ENCODE measurements at places on chromosomes 16 and 17. TPM values are rescaled to one million over a fixed set of nuclear protein-coding genes. Genes with fewer than 3 reads are reported as not detected.
A peak's percentile ranks its signal among the peaks of the same experiment; 100 is the strongest.

The GUCY2D gene
- not detected for total RNA-seq

The CDH3 gene
- 10.2 TPM for total RNA-seq

The CHST5 gene
- total RNA-seq: 0.27 TPM

The GAA gene
- total RNA-seq: 60.7 TPM

The DNAAF8 gene
- total RNA-seq: 0.31 TPM

The EVPLL gene
- not detected for total RNA-seq

The SMPD3 gene
- 1.2 TPM for total RNA-seq

The LITAFD gene
- total RNA-seq: not detected

The MT4 gene
- total RNA-seq: not detected

The TRPV2 gene
- total RNA-seq: 26.3 TPM

The CORO7 gene
- 51.5 TPM for total RNA-seq

The NLRC3 gene
- 1.6 TPM for total RNA-seq

- DNase-seq: no peak
These were observed 26.8 kb downstream of the METTL16 start for GRCh38 chr17:2484876-2485275.

GRCh38 chr16:14427371-14427948, 202.6 kb downstream of the PARN start:
- no peak for DNase-seq

DNA sequence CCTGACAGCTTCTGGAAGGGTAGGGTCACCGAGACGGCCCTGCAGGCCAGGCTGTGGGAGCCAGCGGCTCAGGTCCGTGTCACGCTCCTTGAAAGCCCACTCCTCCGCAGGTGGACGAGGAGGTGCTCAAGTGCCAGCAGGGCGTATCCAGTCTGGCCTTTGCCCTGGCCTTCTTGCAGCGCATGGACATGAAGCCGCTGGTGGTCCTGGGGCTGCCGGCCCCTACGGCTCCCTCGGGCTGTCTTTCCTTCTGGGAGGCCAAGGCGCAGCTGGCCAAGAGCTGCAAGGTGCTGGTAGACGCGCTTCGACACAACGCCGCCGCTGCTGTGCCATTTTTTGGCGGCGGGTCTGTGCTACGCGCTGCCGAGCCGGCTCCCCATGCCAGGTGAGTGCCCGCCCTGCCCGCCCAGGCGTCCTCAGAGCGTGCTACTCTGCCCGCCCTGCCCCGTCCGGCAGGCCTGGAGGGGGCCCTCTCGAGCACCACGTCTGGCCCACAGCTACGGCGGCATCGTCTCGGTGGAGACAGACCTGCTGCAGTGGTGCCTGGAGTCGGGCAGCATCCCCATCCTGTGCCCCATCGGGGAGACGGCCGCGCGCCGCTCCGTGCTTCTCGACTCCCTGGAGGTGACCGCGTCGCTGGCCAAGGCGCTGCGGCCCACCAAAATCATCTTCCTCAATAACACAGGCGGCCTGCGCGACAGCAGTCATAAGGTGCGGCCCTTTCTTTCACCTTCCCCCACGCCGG, 1.3 kb downstream of the NAGS start:
- peak; percentile 66 for DNase-seq

GRCh38 chr17:78724999-78725398, 57.1 kb downstream of the CYTH1 start:
- no peak for DNase-seq

DNA sequence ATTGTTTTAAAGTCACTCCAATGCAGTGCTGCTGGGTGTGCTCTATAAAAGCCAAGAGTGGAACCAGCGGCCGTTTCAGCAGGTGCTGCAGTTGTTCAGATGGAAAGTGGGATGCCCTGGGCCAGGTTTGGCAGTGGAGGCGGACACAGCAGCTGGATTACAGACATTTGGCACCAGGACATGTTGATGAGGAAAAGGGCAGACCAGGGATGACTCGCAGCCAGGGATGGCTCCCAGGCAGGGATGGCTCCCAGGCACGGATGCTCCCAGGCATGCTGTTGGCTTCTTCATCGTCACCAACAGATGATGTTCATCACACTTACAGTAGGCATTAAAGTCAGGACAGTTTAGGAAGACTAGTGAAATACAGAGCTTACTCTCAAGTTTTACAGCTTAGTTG, 10.0 kb downstream of the GAN start:
- no peak for DNase-seq

- no peak for DNase-seq
These were observed 76.0 kb downstream of the ABCC1 start for GRCh38 chr16:16025214-16025968.

- no peak for DNase-seq
These were observed 7.3 kb downstream of the ENDOV start for GRCh38 chr17:80422276-80422675.

- DNase-seq: no peak
These were observed 27.0 kb upstream of the NF1 start for GRCh38 chr17:31067691-31068184.

GRCh38 chr16:660459-661183, 7.3 kb upstream of the RHOT2 start:
- DNase-seq: peak; percentile 94

DNA sequence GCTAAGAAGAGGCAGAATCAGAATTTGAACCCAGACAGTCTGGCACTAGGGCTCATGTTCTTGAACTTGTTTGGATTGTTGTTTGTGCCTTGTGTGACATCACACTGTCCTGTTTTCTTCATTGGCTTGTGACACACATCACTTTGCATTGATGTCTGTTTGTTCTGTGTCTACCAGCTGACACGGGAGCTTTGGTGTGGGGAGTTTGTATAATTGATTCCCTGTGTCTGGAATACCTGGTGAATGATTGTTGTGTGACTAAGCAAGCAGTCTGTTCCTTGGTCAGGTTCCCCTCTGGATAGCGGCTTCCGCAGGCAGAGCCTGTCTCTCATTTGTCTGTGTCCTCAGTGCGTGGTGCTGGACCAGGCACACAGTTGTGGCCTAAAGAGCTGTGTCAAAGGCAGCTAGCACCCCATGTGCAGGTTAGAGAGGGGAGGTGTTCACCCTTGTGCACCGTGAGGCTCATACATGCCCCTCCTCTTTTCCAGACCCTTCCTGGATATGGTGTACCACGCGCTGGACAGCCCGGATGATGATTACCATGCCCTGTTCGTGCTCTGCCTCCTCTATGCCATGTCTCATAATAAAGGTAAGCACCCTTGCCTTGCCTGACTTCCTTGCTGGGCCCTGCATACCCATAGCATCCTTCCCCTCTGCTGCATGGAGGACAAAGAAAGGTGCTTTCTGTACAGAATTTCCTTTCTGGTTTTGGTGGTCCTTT, 80.1 kb downstream of the CLEC16A start:
- DNase-seq: no peak

DNA sequence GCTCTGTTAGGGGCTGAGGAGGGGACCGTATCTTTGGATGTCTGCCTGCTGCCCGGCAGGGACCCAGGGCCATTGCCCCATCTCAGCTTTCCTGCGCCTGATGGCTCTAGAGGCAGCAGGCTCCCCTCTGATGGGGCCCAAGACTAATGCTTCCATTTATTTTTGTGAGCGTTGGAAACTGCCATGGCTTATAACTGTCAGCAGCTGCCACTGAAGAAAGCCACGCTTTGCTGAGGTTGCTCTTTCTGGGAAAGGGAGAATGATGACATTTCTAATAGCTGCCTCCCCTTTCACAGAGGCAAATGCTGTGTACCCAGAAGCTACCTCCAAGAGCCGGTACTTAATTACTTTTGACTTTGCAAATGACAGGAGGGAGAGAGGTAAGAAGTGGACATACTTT, 103.8 kb downstream of the HAPSTR1 start:
- no peak for DNase-seq

DNA sequence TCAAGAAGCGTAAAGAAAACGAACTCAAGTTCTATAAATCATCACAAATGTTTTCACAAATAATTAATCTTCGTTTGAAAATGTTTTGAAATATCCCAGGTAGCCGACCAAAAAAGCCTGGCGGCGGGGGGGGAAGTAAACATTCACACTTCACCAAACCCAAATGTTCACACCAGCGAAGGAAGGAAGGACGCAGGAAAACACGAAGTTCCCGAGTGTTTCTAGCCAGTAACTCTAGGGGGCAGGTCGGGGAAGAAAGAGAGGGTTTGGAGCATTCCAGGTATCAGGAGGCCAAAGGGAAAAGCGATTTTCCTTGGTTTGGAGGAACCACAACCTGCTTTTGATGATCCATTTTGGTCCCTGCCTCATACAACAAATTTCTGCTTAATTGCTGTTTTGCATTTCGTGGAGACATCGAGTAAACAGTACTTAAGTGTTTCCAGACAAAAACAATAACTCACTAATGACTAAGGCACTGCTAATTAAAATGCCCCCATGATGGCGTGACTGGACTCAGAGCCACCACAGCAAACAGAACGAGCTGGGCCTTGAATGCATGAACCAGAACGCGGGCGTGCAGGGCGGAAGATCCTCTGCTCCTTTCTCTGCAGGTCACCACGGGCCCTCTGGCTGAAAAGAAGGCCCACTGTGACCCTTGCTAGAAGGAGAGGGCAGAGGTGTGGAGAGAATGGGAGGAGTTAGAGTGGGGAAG, 16.6 kb downstream of the ZFHX3 start:
- no peak for DNase-seq

- no peak for DNase-seq
These were observed 92.2 kb upstream of the CDH11 start for GRCh38 chr16:65213866-65214595.

DNA sequence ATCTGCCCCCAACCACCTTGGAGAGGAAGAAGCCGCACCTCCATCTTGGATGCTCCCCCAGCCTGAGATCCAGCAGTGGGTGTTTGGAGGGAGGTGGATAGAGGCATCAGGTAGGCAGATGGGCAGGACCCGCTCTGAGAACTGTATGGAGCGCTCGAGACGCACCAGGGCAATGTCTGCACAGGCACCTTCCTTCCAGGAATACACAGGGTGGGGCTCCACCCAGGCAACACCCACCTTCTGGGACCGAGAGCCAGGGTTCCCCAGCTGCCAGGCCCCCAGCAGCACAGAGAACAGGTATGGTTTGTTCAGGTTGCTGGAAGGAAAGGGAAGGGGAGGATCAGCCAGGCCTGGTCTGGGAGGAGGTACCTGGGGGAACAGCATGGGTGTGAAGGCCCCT, 2.4 kb downstream of the PRSS22 start:
- DNase-seq: peak; percentile 6

DNA sequence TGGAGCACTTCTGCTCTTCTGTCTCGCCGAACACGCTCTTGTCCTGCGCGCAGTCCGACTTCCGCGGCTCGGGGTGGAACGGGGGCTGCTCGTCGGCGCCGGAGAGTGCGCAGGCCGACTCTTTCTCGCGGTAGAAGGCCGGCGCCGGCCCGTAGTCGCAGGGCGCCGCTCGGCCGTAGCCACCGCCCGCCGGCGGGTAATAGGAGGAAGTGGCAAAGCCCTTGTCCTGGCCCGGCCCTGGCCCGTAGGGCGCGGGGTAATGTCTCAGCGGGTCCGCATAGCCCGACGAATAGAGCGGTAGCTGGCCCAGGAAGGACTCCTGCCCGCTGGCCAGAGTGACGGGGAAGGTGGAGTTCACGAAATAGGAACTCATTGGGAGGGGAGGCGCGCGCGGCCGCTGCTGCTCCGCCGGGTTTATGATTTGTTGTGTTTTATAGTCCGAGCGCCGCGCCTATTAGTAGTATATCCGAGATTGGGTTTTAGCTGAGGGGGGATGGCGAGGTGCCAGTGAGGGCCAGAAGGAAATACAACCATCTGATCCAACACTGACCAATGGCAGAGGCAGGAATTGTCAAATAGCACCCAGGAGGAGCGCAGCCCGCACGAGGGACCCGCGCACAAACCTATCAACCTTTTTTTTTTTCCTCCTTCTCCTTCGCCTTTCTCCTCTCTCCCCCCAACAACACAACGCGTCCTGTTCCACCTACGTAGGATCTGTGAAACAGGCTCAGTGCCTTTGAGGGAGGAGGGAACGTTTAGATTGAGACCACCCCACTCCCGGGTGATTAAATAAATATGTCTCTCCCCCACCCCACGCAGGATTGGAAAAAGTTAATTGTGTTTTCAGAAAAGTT, 4.4 kb upstream of the HOXB5 start:
- DNase-seq: no peak

GRCh38 chr17:78895322-78895721, 7.7 kb downstream of the CEP295NL start:
- DNase-seq: no peak

GRCh38 chr16:50386774-50387173, 18.0 kb upstream of the BRD7 start:
- DNase-seq: no peak

DNA sequence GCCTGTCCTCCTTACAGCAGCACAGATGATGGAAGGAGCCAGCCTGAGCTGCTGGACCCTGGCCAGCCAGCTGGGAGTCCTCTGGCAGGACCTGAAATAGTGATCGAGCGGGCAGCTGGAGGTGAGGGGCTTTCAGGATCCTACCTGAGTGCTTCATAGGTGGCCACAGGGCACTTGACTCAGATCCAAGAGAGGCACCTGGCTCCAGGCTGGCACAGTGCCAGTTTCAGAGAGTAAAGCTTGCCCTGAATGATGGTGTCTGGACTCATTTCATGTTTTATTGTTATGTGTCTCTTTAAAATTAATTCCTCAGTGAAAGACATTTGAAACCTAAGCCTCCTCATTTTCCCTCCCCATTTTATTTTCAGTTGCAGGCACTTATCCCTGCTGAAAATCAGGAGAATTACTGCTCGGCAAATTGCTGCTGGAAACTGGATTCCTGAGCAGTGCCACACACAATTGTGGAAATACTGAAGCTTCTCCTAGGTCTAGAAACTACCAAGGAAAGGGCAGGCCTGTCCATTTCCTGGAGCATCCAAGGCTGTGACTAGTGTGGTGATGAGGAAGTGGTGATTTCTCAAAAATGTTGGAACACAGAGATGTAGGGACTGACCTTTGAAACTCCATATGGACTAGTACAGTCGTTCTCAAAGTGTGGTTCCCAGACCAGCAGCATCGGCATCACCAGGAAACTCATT, 16.1 kb upstream of the ADAMTS18 start:
- DNase-seq: no peak

DNA sequence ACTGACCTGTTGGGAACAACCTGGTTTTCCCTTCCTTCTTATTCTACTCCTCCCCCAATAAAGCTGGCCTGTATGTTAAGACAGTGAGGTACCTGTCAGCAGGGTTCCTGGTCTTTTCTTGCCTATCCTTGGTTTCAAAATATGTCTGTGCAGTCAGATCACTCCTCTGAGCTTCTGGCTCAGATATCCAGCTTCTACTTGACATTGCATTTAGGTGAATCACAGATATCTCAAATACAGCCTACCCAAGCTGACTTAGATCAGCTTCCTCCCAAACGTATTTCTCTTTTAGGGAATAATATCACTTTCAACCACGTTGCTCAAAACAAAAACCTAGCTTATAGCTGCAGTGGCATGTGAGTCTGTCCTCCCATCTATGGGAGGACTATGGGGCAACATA, 48.7 kb downstream of the TEX14 start:
- no peak for DNase-seq

GRCh38 chr17:40884708-40885512, at the start of gene KRT20:
Gene KRT20, minus strand, starts transcription at chr17:40885242. Its CDS starts 57 bp downstream, at chr17:40885185.
- no peak for DNase-seq

GRCh38 chr16:57526498-57526897, 9.9 kb downstream of the CCDC102A start:
- no peak for DNase-seq

DNA sequence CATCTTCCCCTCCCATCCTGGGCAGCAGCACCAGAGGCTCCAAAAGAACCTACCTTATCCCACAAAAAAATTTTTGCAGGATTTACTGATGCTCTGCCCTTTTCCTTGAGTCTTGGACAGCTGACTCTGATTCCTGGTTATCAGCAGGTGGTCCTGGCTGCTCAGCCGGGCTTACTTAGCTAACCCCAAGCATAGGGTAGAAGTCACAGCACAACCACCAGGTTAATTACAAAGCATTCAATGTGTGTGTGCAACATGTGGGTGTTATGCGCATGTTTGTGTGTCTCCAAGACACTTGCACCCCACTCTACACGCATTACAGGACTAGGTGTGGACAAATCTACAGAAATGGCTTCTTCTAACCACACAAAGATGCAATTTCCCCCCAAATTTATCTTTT, 36.3 kb downstream of the PECAM1 start:
- DNase-seq: no peak
